CD4-positive, alpha-beta T cell treated with Interleukin-15 for 4 hours (primary cell): ENCODE measurements at places on chromosomes 11 and 22.

GRCh38 chr22:44352378-44353035, 39.8 kb upstream of the SHISAL1 start:
- DNase-seq, result no peak

DNA sequence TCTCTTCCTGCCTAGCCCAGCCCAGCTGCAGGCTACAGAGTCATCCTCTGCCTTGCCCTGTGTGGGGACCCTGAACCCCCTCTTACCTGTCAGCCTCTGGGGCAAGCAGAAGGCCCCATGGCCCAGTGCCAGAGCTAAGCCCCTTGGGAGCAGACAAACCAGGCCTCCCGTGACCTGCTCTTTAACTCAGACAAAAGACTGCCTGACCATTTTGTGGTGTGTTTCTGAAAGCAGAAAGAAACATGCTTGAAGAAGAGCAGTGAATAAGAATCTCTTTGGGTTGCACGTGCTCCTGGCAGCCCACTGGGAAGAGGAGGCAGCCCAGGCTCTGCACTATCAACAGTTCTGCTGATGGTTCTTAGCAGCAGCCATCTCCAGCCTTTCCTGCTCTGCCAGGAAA, 118.6 kb downstream of the GRIK4 start:
- no peak for DNase-seq

DNA sequence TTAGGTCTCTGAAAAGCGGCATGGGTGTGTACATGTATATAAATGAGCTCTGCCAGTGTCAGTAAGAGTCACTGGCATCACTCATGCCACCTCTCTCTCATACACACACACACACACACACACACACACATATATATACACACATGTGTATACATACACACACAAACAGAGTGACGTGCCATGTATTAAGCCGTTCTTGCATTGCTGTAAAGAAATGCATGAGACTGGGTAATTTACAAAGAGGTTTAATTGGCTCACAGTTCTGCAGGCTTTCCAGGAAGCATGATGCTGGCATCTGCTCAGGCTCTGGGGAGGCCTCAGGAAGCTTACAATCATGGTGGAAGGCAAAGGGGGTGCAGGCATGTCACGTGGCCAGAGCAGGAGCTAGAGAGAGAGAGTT, 105.6 kb upstream of the NNMT start:
- DNase-seq, result no peak

GRCh38 chr11:102577182-102577581, 46.6 kb upstream of the MMP7 start:
- no peak for DNase-seq

GRCh38 chr11:112440518-112440917, 179.9 kb upstream of the PLET1 start:
- DNase-seq, result no peak

- DNase-seq, result no peak
Observed at GRCh38 chr11:68855205-68855981, 13.7 kb upstream of the CPT1A start.

DNA sequence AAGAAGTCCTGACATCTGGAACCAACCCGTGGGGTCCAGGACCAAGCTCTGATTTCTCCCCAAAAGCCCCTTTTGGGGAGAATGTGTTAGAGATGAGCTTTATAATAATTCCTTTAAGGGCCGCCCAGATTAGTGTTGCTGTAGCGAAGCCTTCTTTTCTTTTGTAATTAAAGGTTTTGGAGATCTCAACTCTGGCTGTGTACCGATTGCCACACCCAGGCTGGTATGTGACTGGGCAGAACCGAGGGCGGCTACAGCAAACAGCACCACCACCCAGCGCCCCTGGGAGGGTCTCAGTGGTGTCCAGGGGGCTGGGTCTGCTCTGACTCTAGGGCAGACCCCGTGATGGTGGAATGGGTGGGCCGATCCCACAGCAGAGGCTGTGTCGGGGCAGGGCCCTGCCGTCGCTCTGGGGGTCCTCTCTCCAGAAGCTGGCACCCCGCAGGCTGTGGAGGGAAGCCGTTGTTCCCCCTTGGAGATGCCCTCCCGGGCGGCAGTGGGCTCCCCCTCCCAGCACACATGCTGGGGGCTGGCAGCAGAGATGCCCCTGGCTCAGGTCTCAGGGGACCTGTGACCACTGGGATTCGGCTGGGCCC, 31.0 kb downstream of the TPCN2 start:
- DNase-seq, result no peak

GRCh38 chr11:117175781-117176180, 2.8 kb upstream of the SIDT2 start:
- DNase-seq, result no peak

- DNase-seq, result no peak
Observed at GRCh38 chr22:22474733-22475132, 33.8 kb downstream of the ZNF280B start.

DNA sequence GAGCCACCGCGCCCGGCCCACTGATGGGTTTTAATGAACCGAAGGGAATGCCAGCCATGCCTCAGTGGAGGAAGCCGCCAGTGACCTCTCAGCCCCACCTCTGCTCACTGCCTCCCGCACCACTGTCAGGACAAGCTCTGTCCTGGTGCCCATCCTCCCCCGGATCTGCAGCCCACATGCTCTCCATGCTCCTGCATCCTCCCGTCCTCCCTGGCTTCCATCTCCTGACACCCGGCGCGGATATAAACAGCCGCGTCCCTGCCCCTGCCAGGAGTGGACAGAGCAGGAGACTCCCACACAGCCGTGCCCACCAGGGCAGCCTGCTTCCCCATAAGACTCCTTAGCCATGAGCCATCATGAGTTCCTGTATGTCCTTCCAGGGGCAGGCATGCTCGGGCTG, 26.9 kb downstream of the MACROD1 start:
- DNase-seq, result no peak

GRCh38 chr11:128069665-128070064, 517.7 kb downstream of the ETS1 start:
- DNase-seq, result no peak

GRCh38 chr11:63761931-63762653, 6.5 kb downstream of the ZFTA start:
- no peak for DNase-seq

DNA sequence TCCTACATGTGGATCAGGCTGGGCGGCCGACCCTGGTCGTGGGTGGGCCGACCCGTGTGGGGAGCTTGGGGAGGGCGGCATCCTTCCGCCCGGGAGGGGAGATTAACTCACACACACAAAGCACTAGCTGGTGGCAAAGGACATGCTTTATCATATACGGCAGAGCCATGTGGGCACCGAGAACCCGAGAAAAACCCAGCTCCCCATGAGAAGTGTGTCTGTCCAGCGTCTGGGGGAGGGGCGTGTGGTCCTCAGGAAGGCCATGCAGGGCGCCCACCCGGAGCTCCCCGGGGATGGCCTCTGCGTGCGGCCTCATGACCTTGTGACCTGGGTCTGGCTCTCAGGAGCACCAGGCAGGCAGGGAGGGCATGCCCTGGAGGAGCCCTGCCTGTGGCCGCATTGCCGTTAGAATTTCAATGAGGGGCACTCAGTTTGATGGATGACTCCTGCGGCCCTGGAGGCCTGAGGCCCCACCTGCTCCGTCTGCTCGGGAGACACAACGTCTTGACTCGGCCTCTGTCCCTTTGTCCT, 39.4 kb upstream of the TOLLIP start:
- no peak for DNase-seq

GRCh38 chr11:34978236-34979191, 62.1 kb downstream of the PDHX start:
- no peak for DNase-seq

GRCh38 chr11:78265326-78265725, 76.6 kb downstream of the USP35 start:
- DNase-seq, result no peak

- no peak for DNase-seq
Observed at GRCh38 chr11:1229471-1230120, 6.7 kb downstream of the MUC5B start.

DNA sequence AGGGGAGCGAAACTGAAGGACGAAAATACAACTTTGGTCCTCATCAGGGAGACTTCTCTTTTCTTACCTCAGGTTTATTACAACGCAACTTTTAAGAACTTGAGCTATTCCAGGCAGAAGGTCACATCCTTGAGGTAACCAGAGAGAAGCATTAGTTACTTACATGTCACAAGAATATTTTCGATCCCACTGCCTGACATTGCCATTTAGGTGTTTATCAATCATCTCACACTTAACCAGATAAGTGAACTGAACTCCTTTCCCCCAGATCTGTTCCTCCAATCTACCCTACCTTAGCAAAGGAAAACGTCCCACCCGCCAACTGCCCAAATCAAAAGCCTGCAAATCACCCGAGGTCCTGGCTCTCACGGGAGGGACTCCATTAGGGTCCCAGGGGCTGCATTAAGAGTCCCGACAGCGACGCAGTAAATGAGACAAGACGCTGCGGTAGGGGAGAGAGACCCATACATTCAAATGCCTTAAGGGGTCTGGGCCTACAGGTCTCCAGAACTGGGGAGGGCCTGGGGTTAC, 734 bp downstream of the ZNF280B start:
- no peak for DNase-seq
